Stimulated activated memory B cell treated with anti-CD40 and anti-IgM and Interleukin-4, amounts not matched to agents 10 μg/mL and 1 μg/mL and 100 μg/mL, for 72 hours (primary cell): ENCODE measurements at places on chromosomes 16 and 17.

- no peaks in the 10 kb centered on the region for H3K4me1 ChIP-seq
- H3K4me3 ChIP-seq: no peak overlapping the region
- ATAC-seq: no peak
- H3K27ac ChIP-seq: no peak overlapping the region
Observed at GRCh38 chr17:66002063-66002585, 189.8 kb downstream of the CEP112 start.

GRCh38 chr16:14372471-14372870 lies 257.6 kb downstream of the PARN start:
- no peak overlapping the region for H3K4me3 ChIP-seq
- peaks cover 9% of the 10 kb centered on the region for H3K4me1 ChIP-seq
- no peak for ATAC-seq
- no peaks in the 10 kb centered on the region for H3K27me3 ChIP-seq

GRCh38 chr17:10549096-10549842 lies at the start of gene MYH2:
MYH2 (minus strand) TSS chr17:10549658; CDS start chr17:10547920, 1,738 bp downstream.
- H3K27me3 ChIP-seq: no peaks in the 10 kb centered on the region
- H3K27ac ChIP-seq: no peak within 1 kb of the TSS
- H3K4me3 ChIP-seq: no peak within 1 kb of the TSS
- ATAC-seq: no peak
- no peaks in the 10 kb centered on the region for H3K36me3 ChIP-seq
- no peaks in the 10 kb centered on the region for H3K4me1 ChIP-seq

DNA sequence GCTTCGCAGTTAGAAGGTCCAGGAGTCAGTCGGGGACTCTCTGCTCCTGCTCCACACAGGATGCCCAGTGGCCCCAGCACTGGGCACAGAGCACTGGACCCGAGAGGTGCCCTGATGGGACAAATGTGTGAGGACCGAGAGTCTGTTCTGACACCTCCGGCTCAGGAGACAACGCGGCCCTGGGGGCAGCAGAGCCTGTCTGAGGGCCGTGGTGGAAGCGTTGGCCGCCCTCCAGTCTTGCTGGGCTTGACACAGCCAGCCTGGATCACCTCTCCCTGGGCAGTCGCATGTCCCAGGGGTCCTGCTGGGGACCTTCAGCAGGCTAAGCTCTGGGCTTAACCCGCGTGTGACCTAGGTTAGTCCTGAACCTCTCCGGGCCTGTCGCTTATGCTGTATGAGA lies 23.1 kb downstream of the LGALS9 start:
- no peak overlapping the region for H3K4me3 ChIP-seq
- no peaks in the 10 kb centered on the region for H3K27me3 ChIP-seq
- H3K36me3 ChIP-seq: peaks cover 4% of the 10 kb centered on the region
- H3K4me1 ChIP-seq: peaks cover 14% of the 10 kb centered on the region

DNA sequence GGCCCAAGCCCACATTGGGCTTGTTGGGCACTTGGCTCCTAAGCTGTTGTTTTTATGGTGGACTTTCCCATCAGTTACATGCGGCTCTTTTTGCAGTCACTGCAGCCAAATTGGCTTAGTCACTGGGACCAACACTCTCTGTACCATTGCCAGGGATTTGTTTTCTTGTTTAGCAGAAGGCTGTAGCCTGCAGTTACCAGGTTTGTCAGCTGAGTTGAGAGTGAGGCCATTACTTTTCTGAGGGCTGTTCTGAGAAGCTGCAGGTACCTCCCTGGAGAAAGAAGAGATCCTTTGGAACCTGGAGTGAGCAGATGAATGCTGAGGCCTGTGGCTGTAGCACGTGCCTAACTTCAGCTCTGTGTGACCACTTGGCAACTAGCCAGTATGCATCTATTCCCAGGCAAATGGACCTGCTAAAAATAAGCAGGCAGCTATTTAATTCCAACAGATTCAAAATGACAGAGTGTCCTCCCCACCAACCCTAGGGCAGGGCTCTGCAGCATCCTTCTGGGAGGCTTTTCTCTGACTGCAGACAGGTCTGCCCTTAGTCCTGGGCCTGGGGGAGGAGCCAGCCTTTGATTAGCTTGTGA lies 12.9 kb downstream of the AKAP1 start:
- no peak for ATAC-seq
- H3K27me3 ChIP-seq: no peaks in the 10 kb centered on the region

- no peaks in the 10 kb centered on the region for H3K27me3 ChIP-seq
- no peak for ATAC-seq
- no peaks in the 10 kb centered on the region for H3K4me1 ChIP-seq
Observed at GRCh38 chr17:67902511-67903231, 77.4 kb downstream of the BPTF start.

GRCh38 chr17:36816907-36817288 lies 120.4 kb upstream of the LHX1 start:
- no peak overlapping the region for H3K4me3 ChIP-seq
- peaks cover 88% of the 10 kb centered on the region for H3K27me3 ChIP-seq
- no peaks in the 10 kb centered on the region for H3K4me1 ChIP-seq

GRCh38 chr16:10745841-10746240 lies 2.2 kb downstream of the NUBP1 start:
- H3K4me1 ChIP-seq: peaks cover 67% of the 10 kb centered on the region
- H3K36me3 ChIP-seq: peaks cover 39% of the 10 kb centered on the region
- ATAC-seq: no peak
- no peaks in the 10 kb centered on the region for H3K27me3 ChIP-seq

GRCh38 chr16:85735225-85735635 lies 15.7 kb downstream of the C16orf74 start:
- peak; percentile 93 for ATAC-seq
- peak overlapping the region; percentile 49 for H3K4me3 ChIP-seq
- H3K4me1 ChIP-seq: peaks cover 41% of the 10 kb centered on the region
- H3K27ac ChIP-seq: peak overlapping the region; percentile 46
- H3K27me3 ChIP-seq: no peaks in the 10 kb centered on the region
